Activated CD4-positive, alpha-beta T cell treated with anti-CD3 and anti-CD28 coated beads for 48 hours (primary cell): ENCODE measurements at places on chromosomes 11 and 22.

- DNase-seq = no peak
Measured at GRCh38 chr11:2731130-2732125, 31.6 kb upstream of the KCNQ1OT1 start.

- no peak for DNase-seq
Measured at GRCh38 chr11:113137713-113138529, 176.5 kb upstream of the TTC12 start.

GRCh38 chr22:25558341-25558740 lies 6.1 kb upstream of the GRK3 start:
- no peak for DNase-seq

- DNase-seq = peak; percentile 79
Measured at GRCh38 chr11:75768112-75768908, at the start of gene DGAT2. DGAT2 (plus strand) TSS chr11:75768778; CDS start chr11:75768992, 214 bp downstream.

- no peak for DNase-seq
Measured at GRCh38 chr11:129167315-129167714, 24.8 kb downstream of the ARHGAP32 start.

DNA sequence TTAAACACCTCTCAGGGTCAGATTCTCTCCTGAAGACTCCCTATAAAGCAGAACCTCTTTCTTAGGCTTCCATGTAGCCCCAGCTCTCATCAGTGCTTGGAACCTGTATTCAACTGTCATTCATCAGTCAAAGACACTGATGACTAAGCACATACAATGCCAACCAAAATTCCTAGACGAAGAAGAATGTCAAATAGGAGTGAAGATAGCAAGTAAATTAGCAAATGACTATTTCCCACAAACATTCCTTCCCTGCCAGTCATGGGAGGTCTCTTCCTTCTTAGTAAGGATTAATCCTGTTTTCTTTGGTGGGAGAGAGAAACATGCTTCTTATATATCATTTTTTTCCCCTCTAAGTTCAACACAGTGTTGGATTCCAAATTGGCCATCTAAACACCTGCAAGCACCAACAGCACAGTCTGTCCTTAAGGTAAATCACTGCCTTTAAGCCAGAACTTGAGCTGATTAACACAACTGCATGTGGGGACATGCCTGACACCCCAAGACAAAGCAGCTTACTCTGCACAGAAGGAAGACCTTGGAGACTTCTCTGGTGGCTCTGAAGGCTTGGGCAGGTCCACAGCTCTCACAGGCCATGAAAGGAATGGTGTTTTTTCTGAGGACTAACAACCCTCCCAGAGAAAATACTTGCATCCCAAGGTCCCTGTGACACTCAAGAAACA lies 47.5 kb upstream of the ME3 start:
- no peak for DNase-seq

GRCh38 chr11:71330996-71331395 lies 78.6 kb upstream of the SHANK2 start:
- no peak for DNase-seq

- DNase-seq = no peak
Measured at GRCh38 chr22:49576241-49577141, 251.2 kb downstream of the BRD1 start.

DNA sequence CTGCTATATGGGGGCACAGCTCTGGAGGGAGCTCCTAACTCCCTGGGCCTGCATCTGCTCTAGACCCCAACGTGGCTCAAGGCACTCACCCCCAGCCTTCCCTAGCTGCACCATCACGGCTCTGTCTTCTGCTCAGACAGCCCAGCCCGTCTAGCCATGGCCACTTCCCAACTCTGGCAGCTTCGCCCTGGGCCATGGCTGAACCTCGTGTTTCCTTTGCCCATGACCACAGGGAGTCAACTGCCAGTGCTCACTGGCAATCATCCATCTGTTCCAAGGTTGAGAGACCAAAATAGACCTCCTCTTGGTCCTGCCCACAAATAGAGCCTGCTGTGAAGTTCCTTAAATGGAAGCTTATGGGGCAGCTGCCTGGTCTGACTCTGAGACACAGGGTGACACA lies 5.4 kb downstream of the LMO1 start:
- no peak for DNase-seq

GRCh38 chr22:27780161-27780575 lies 21.4 kb downstream of the MN1 start:
- DNase-seq = no peak

DNA sequence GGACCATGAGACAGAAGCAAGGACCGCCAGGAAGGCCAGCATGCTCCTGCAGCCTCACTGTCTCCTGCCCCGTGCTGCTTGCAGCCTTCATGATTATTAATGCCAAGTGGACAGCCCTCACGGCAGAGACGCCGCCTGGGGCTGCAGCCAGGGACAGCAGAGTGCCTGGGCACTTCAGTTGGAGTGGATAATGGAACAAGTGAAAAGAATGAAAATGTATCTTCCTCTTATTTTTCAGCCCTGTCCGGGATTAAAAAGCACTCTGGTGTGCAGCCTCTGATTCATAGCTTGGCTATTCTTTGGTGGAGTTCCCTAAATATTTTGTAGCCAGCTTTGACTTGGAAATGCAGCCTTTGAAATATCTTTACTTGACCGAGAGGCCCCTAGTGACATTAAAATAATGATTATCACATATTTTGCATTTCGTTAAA lies 1404.2 kb downstream of the BRD1 start:
- no peak for DNase-seq

DNA sequence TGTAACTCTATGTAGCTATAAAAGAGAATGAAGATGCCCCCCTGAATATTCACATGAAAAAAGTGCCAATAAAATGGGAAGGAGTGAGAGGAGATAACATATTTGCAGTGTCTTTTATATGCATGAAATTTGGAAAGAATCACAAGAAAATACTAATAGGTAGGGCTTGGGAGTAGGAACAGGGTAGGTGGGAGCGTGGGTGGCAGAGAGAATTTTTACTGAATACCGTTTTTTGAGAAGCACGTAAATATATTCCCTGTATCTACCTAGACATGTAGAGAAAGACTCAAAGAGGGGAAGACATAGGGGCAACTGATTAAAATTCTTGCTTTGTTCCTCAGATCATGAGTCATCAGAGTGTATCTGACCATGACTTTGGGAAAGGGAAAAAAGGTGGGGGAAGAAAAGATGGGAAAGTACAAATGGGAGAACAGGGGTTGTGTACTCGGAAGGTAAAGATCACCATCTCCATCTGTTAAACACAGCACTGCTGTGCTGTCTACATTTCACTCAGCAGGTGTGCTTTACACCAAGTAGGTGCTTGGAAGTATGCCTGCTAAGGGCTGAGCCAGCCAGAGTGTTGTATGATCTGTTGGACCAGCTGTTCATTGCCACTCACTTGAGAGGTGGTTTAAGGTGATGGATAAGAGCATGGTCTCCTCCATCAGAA lies 16.0 kb downstream of the PRR5L start:
- DNase-seq = no peak

DNA sequence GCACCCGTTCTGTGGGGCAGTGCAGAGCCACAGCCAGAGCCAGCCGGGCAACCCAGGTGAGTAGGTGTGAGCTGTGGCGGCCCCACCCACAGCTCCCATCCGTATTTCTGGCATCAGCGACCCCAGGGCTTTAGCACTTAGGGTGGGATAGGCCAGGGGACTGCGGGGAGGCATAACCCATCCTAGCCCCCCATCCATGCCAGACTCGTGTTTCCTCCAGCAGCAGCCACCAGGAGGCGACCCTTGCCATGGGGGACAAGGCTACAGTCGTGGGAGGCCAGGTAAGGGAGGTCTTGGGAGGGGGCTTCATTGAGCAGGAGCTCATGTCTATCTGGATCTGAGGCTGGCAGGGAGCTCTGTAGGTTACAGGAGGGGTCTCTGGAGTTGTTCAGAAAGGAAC lies 873 bp downstream of the OTOG start:
- no peak for DNase-seq

- DNase-seq = peak; percentile 51
Measured at GRCh38 chr22:35154937-35155387, 89.0 kb downstream of the ISX start.

- peak; percentile 89 for DNase-seq
Measured at GRCh38 chr11:57426929-57427726, at the start of gene SLC43A3. SLC43A3 (minus strand) TSS chr11:57427121; CDS start chr11:57426172, 949 bp downstream.

GRCh38 chr11:121810291-121810690 lies 305.7 kb downstream of the BLID start:
- no peak for DNase-seq

DNA sequence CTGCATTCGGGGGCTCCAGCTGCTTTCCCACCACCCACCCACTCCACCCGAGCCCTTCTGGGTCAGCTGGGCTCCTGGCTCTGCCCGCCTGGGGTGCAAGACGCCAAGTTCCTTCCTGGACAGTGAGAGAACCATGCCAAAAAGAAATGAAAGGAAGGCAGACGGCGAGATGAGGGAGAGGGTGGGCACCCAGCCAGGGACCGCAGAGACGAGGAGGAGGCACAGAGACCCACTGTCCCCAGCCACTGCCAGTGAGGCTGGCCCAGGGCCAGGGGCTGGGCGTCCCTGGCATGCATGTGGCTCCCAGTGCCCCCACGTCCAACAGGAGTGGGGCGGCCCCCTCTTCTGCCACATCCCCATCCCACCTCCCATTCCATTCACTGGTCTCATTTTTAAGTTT lies 10.8 kb upstream of the CD81 start:
- no peak for DNase-seq

- DNase-seq = no peak
Measured at GRCh38 chr22:17694752-17695151, 56.2 kb downstream of the BCL2L13 start.

DNA sequence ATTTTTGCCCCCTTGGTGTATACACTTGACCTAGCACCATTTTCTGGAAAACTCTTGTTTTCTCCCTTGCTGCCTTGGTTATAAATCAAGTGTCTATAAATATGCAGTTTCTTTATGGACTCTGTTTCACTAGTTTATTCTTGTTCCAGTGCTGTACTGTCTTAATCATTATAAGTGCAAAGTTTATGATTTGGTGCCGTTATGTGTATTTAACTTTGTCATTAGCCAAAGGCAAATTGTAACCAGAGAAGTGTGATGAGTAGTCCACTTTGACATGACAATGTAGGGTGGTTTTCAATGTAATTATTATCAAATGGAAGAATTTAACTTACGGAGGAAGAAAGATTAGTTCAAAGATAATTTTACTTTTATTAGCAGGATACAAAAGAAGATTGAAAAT lies 40.3 kb downstream of the SPECC1L start:
- no peak for DNase-seq

GRCh38 chr11:3135481-3136440 lies 29.3 kb downstream of the OSBPL5 start:
- DNase-seq = no peak

- DNase-seq = no peak
Measured at GRCh38 chr22:48651981-48652538, 1175.6 kb downstream of the BRD1 start.

GRCh38 chr22:17119481-17120202 lies 1.5 kb downstream of the TMEM121B start:
- peak; percentile 52 for DNase-seq

DNA sequence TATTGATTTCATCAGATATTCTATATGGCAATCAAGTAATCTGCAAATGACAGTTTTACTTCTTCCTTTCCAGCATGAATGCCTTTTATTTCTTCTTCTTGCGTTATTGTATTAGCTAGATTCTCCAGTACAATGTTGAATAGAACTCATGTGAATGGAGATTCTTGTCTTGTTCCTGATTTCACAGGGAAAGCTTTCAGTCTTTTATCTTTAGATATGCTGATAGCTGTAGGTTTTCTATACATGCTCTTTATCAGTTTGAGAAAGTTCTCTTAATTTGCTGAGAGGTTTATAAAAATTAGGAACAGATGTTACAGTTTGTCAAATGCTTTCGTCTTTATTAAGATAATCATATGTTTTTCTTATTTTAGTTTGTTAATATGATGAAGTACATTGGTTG lies 347.2 kb downstream of the NTM start:
- DNase-seq = no peak

- DNase-seq = no peak
Measured at GRCh38 chr11:68215524-68216170, 2.6 kb upstream of the KMT5B start.

- DNase-seq = no peak
Measured at GRCh38 chr11:77346906-77347603, 45.6 kb upstream of the GDPD4 start.

DNA sequence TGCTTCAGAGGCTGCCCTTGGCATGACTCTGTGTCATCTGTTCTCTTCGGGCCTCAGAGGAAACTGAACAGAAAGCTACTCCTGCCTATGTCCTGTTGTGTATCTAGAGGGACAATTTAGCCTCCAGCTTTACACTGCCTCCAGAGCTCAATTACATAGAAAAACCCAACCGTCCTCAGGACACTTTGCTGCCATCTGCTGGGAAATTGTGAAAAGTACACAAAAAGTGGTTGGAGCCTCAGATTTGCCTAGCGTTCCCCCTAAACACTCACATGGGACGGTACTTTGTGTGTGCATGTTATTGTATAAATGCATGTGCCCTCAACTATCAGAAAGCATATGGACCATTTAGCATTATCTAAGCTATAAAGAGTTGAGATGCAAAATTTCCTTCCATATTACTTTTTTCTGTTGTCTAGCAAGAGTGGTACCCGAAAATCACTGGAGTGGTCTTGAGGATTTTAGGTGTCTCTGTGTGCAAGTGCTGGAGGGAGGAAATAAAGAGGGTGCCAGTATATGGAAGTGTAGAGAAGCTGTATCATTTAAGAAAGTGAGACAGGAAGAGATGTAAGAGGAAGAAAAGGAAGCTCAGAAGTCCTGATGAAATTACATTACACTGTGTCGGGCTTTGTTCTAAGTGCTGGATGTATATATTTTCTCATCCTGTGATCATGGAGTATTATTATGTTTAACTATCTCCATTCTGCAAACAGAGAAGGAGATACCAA lies 8.7 kb upstream of the MS4A4E start:
- peak; percentile 22 for DNase-seq

GRCh38 chr11:64715756-64716472 lies 7.1 kb downstream of the NRXN2 start:
- no peak for DNase-seq

- no peak for DNase-seq
Measured at GRCh38 chr11:102108734-102109440, 1.4 kb upstream of the YAP1 start.

DNA sequence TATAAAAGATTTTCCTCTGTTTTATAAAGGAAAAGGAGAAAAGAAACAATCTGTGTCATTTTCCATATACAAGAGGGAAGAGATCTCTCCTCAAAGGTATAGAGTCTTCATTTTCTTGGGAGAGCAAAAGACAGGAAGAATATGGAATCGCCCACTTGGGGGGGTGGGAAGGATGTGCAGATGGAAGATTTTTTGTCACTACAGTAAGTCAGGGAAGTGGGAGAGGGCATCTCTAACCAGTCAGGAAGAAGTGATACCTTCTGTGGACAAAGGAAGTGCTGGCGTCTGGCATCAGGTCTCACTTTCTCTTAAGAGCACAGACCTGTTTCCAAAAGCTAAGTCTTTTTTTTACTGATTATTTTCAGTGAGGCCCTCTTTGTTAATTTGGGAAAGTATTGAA lies 1.4 kb downstream of the PRR14L start:
- no peak for DNase-seq
